ENCODE measurements at places on chromosomes 7 and 10.

DNA sequence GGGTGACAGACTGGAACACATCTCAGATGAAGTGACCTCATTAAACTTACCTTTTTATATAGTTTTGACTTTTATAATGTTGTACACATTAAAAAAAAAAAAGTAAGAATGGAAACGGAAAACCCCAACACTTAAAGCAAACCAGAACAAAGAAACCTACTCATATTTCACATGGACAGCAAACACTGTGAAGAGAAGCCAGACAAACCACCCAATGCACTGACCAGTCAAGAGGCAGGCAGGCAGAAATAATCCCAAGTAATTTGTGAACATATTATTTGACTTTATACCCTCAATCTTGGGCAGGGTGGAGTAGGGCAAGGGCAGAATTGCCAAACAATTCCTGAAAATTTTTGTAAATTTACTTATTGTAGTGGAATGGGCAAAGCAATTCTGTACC, 39.8 kb downstream of the WAPL start:
- no peak for DNase-seq

DNA sequence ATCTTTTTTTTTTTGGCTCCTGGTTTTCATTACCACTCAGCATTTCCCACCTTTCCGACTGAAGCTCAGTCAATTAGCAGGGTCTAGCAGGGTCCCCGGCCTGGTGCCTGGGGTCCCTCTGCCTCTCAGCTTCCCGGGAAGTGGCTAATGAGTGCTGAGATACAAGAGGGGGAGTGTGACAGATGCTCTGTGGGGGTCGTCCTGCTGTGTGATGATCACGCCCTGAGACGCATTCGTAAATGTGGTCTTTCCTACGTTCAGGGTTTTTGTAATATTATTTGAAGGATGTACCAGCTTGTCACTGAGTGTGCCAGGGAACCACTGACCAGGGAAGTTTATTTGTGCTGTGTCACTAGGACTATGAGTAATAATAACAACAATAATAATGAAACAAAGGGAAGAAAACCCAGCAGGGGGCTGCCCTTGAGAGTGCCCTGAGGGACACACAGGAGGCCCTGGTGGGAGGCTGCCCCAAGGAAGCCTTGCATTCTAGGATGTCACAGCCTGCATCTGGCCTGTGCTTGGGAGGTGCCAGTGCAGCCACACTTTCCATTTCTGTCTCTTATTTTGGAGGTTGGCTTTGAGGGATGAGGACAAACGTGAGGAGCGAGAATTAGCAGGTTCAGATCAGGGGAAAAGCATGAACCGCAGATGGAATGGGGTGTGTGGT, 337.8 kb downstream of the ADARB2 start:
- DNase-seq: no peak

GRCh38 chr10:132477398-132478340, 59.9 kb upstream of the INPP5A start:
- no peak for DNase-seq

GRCh38 chr10:73073627-73074026, 23.0 kb downstream of the P4HA1 start:
- no peak for DNase-seq

- no peak for DNase-seq
These were observed 134.9 kb downstream of the RAMP3 start for GRCh38 chr7:45292481-45292880.

GRCh38 chr10:15737656-15738055, 17.9 kb upstream of the ITGA8 start:
- no peak for DNase-seq

All from fibroblast of skin of left biceps (primary cell).